ENCODE measurements at places on chromosomes 3 and 15.

- no peak for DNase-seq
Measured at GRCh38 chr3:10548992-10549391, 43.6 kb upstream of the ATP2B2 start.

- no peak for DNase-seq
Measured at GRCh38 chr3:82088749-82089148, 327.3 kb upstream of the GBE1 start.

- DNase-seq = no peak
Measured at GRCh38 chr3:57017459-57017845, 43.0 kb upstream of the SPATA12 start.

GRCh38 chr3:141477224-141477623, 9.6 kb upstream of the RASA2 start:
- DNase-seq = no peak

- DNase-seq = no peak
Measured at GRCh38 chr3:136075811-136076210, 110.3 kb downstream of the PPP2R3A start.

DNA sequence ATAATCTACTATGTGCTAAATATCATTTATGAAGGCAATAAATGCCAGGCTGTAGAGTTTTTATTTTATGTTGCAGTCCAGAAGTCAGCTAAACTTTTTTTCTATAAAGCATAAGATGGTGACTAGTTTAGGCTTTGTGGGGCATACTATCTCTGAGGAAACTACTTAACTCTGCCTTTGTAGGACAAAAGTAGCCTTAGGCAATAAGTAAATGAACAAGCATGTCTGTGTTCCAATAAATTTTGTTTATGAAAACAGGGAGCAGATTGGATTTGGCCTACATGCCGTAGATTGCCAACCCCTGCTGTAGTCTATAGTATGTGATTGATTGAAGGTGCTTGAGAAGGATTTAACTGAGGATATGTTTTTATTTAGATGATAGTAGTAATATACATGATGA, 502.5 kb upstream of the NAALADL2 start:
- no peak for DNase-seq

DNA sequence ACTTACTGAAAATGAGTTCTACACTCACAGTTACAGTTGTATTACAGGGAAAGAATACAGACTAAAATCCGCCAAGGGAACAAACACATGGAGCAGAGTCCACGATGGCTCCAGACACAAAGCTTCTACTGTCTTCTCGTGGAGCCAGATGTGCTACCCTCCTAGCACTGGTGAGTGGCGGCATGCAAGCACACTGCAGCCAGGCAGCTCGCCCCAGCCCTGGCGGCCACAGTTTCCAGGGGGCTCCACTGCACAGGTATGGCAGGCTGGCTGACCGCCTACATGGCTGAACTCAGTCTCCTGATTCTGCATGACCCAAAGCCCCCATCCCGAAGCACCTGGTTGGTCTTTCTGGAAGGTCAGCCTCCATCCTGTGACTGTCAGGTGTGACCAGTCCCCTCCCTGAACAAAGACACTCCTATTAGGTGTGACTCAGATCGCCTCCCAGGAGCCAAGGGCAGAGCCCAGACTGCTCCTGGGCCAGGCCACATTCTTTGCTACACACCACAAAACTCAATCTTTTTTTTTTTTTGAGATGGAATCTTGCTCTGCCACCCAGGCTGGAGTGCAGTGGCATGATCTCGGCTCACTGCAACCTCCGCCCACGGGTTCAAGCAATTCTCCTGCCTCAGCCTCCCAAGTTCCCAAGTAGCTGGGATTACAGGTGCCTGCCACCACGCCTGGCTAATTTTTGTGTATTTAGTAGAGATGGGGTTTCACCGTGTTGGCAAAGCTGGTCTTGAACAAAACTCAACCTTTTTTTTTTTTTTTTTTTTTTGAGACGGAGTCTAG, 51.5 kb downstream of the CFAP92 start:
- DNase-seq = no peak

DNA sequence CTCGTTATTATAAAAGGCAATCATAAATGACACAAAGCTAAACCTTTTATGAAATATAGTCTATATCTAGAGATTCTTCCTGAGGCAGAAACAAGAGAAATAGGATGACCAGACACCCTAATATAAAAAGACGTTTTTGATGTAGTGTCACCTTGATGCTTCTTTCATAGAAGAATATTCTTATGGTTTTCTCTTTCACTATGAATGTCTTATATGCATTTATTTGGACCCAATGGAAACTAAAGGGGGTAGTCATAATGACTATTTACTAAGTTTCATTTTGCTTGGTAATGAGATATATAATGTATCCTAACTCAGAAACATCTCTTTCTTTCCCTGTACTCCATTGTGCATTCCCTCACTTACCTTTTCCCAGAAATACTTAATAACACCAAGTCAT, 393.9 kb downstream of the RAP2B start:
- no peak for DNase-seq

DNA sequence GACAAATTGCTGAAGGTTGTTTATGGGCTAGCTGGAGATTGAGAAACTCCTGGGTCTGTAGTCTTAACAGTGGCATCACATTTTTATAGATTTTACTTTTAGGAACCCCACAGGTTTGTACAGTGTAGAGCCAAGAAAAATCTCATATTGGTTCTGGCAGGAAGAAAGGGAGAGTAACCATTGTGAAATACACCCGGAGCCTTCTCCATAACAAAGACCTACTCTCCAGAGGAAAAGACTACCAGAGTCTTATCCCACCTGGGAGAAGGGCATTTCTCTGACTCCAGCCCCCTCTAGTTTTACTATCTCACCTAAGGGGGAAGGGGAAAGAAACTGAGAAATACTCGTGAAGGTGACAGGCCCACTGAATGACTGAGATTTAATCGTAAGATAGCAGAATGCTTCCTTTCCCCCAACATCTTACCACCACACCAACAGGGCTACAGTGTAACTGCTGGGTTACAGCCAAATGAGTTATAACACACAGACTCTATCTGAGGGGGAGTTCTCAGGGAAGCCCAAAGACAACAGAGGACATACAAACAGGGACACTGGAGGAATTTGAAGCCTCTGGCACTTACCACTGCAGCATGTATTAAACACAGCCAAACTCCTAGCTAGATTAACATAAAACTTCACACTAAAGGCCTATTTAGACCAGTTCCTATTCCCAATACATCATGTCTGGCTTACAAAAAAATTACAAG, 56.1 kb downstream of the SYN2 start:
- no peak for DNase-seq

DNA sequence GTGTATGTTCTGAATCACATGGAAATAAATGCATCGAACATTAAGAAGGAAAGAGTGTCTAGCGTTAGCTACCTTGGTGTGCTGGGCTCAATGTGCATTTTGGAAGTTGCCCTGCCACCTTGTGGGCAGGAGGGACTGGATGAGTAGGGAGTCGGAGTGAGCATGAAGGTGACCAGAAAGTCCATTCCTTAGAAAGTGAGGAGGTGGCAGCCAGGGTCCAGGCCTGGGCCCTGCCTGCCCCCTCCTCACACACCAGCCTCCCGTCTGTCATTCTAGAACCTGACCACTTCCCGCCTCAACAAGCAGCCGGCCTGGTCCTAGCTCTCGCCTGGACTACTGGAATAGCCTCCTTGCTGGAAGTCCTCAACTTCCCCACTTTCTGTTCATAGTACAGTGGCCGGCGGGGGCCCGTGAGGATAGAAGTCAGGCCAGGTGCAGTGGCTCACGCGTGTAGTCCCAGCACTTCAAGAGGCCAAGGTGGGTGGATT, 10.2 kb upstream of the GATA2 start:
- no peak for DNase-seq

DNA sequence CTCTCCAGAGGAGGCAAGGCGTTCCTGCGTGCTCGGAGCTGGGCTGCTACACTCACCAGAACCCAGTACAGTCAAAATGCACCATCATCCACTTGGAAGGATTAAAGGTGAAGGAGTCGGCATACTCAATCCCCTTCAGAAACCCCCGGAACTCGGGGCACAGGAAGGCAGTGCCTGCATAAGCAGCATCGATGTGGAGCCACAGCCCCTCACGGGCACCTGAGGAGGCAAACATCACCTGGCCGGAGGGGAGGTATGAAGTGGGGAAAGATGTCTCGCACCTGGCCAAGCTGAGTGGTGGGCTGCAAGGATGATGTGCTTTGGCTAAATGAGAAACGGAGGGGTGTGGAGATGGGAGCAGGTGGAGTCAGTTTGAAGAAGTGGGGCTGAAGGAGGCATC, 13.0 kb downstream of the HDC start:
- DNase-seq = no peak

GRCh38 chr15:42101861-42102260, 7.5 kb upstream of the PLA2G4D start:
- no peak for DNase-seq

DNA sequence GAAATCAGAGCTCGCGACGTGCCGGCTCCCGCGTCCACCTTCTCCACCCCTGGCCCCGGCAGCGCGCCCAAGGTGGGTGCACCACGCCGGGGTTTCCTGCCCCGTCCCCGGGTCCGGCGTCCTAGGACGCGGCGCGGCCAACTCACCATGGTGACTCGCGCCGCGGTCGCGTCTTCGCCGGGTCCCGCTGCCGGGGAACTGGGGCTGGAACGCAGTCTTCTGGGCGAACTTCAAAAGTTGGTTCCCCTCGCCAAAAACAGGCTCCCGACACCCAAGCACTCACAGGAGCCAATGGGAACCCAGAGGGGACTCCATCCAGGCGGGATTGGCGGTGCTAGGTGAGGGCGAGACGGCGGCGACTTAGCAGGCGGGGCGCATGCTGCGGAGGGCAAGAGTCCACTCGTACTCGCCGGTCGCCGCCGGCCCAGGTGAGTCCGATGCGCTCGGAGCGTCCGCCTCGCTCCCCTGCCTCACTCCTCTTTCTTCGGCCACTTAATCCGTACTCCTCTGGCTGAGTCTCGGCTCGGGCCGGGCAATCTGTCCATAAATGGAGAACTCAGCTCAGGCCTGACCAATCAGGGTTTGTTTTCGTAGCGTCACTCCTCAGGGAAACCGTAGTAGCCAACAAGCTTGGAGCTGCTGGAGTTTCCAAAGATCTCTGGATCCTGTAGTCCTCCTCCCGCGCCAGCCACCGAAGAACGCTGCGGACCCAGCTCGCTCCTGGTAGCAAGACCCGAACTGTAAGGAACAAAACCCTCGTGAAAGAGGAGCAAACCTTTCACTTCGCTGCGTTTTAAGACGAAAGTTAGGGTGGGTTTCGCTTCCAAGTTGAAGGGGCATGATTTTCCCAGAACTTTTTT, at the start of gene MYO1E:
MYO1E (minus strand) TSS at position 520 of the 860 bp plus-strand sequence; CDS start at position 149, 371 bp downstream.
- DNase-seq = no peak

- no peak for DNase-seq
Measured at GRCh38 chr3:115615001-115615814, 8.1 kb upstream of the GAP43 start.

GRCh38 chr3:73379465-73379864, 245.3 kb downstream of the PDZRN3 start:
- no peak for DNase-seq

DNA sequence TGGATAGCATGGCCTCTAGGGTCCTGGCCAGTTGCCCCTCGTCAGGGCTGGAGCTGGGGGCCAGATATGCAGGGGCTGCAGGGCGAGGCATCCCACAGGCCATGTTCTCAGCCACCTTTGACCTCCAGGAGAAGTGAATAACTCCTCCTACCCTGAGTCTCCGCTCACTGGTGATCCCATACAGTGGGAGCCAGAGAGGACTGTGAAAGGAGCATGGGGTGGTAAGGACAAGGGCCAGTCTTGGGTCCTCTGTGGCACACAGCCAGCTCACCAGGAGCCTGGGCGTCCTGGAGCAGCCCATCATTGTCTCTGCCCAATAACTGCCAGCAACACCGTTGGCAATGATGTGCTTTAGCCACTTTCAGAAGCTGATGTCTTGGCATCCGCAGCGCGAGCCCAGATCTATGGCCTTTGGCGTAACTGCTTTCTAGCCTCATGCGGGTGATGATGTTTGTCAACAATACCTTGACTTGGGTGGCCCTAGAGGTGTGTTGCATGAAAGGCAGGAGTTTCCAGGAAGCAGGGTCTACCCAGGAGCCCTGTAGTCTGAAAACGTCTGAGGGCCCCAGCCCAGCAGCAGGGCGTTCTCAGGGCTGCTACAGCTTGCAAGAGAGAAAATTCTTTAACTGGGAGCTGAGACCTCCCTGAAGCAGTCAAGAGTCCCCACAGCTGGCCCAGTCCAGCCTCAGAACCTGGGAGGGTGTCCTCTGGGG, 61.1 kb upstream of the IQSEC1 start:
- DNase-seq = no peak

- no peak for DNase-seq
Measured at GRCh38 chr3:194187233-194187944, 51.4 kb downstream of the HES1 start.

DNA sequence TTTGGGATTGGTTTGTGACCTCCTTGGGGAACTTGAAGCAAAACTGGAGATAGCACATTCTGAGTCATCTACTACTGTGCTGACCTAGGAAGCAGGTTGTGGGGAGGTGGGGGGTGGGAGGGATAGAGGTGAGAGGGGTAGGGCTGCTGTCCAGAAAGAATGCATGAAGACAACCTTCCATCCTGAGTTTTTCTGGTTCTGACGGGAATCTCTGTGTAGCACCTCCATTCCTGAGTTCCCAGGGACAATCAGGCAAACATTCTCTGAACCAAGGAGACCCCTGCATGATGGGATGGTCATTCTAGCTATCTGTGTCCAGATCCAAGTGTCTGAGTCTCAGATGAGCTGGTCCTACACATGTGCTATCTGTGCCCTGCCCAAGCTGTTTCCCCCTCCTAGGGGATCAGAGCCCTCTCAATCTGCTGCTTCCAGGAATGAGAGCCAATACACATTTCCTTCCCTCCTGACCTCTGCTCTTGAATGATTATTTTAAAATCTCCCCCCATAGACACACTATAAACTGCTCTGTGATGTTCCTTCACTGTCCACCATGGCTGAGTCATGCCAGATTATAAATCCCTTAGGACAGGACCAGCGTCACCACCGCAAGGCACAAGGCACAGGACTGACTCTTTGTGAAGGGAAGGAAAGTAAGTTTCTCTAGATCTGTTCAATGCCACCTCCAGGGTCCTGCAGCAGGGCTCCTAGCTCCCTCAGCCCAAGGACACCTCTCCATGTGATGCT, 2.2 kb upstream of the CD276 start:
- no peak for DNase-seq

DNA sequence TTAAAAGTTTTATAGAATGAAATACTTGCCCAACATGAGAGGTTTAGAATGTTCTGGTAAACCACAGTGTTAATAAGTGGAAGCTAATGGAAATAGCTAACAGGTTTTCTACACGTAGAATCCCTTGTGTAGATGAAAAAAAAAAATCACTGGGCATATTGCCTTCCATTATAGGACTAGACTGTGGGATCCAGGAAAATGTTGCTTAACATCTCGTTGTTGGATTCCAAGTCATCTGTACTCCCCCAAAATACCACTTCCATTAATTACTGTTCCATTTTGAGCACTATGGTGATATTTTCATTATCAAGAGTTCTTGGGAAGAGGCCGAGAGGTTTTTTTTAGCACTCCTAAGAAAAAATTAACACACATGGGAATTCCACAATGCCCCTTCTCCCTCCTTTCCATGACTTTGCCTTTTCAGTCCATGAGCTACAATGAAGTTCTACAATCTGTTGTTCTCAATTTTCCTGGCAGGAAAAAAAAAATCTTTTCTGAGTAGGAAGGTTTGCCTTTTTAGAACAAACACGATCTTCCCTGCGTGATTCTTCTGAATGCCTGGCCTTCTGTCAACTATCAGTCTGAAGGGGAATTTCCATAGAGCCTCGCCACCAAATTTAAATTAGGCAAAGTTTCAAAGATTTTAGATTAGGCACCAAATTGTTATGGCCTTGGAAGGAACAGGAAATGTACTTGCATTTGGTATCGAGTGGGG, 74.4 kb upstream of the CTDSPL start:
- no peak for DNase-seq
